Right hindlimb (tissue), 1 donor: ENCODE measurements at places on chromosomes 1 and 21.

- DNase-seq, result no peak
Measured at GRCh38 chr1:8458607-8459006, 140.7 kb downstream of the SLC45A1 start.

DNA sequence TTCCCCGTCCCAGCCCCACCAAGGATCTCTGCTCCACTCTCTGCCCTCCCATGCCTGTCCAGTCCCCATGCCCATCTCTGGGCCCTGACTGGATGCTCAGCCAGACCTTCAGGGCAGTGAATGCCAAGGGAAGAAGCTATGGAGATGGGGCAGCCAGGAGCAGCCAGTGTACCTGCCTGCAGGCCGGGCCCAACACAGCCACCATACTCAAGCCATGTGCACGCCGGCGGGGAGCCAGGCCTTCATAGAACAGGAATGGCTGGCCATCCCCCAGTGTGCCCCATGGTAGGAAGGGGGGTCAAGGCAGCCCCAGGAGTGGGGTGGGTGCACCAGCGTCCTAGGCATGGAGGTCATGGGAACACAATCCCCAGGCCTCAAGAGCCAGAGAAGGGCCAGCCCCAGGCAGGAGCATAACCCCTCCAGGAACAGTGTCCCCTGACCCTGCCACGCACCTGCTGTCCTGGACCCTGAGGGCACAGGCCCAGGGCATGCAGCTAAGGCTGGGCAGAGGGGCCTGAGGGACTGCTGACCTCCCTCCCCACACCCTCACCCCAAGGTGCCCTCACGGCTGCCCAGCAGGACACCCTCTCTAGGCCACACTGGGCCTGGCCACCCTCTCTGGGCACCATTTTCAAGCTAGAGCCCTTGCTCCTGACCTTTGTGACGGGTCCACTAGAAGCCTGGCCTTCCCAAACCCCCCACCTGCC is 20.3 kb upstream of the ARF1 start:
- DNase-seq, result no peak

- DNase-seq, result peak; percentile 16
Measured at GRCh38 chr1:16727190-16728111, 12.9 kb upstream of the RNU1-4 start.

DNA sequence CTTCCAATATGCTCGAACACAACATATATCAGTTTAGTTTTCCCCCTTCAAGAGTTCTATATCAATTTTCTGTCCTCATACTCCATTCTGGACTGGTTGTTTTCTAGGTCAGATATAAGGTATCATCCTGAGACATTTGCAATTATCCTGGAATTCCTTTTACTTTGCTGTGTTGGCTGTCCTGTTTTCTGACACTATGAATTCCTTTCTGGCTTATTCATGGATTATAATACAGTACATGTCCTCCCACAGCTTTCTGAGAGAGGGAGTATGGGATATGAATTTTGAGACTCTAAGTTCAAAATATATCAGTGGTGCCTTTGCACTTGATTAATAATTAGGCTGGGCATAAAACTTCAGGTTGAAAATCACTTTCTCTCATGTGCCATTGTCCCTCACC is 11.9 kb downstream of the PHTF1 start:
- no peak for DNase-seq

GRCh38 chr1:151620286-151620685 is 8.4 kb downstream of the SNX27 start:
- no peak for DNase-seq

GRCh38 chr1:37006132-37006868 is 28.0 kb downstream of the GRIK3 start:
- DNase-seq, result no peak

DNA sequence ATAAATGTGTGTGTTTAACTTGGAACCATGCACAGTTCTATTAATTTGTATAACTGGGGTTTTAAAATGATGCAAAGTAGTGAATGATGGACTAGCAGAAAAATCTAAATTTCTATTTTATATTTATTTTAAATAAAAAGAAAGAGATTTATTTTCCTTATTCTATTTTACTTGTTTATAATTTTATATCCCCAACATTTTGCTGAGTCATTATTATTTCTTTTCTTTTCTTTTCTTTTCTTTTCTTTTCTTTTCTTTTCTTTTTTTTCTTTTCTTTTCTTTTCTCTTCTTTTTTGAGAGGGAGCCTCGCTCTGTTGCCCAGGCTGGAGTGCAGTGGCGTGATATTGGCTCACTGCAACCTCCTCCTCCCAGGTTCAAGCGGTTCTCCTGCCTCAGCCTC is 395.0 kb upstream of the NCAM2 start:
- no peak for DNase-seq

- no peak for DNase-seq
Measured at GRCh38 chr1:168408539-168408865, 127.8 kb downstream of the TBX19 start.

- DNase-seq, result no peak
Measured at GRCh38 chr1:63966016-63966415, 192.2 kb downstream of the ROR1 start.

GRCh38 chr1:204989266-204990058 is 53.5 kb upstream of the CNTN2 start:
- peak; percentile 83 for DNase-seq

DNA sequence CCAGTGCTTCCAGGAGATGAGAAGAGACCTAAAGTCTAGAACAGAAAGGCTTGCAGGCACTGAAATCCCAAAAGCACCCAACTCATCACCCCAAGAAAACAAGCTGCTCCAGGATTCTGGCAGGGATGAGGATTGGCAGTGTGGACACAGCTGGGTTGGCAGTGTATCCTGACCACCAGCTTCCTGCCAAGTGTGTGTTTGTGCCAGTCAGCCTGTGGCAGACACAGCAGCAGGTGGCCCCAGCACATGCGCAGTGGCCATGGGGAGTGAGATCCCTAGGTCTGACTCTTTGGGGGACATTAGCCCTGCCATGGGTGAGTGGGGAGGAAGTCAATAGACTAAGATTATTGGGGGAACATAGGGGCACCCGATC is 8.7 kb upstream of the SNAPIN start:
- peak; percentile 78 for DNase-seq

- peak; percentile 79 for DNase-seq
Measured at GRCh38 chr1:67618285-67619018, 66.5 kb upstream of the GADD45A start.

GRCh38 chr1:16478091-16478490 is 36.0 kb downstream of the RNU1-1 start:
- DNase-seq, result no peak

DNA sequence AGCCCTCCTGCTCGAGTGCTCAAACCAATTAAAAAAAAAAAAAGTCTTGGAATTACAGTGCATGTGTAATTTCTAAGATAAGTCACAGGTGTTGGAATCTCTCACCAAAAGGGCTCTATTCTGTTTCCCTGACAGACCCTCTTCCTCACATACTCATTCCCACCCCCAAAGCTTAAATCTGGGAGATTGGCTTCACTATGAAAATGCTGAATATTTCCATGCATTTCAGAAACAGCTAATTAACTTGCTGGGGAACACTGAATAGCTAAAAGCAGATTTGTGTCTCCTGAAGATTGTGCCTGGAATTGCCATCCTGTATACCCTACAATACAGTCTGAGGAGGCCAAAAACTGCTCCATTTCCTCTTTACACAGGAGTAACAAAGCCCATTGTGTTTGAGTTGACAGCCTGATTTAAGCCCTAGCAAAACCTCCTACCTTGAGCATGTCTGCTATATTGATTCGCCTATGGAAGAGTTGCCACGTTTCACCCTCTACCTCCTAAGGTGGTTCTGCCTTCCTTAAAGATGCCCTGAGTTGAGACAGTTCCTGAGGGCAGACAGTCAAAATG is 1.4 kb upstream of the PIK3R3 start:
- DNase-seq, result no peak

DNA sequence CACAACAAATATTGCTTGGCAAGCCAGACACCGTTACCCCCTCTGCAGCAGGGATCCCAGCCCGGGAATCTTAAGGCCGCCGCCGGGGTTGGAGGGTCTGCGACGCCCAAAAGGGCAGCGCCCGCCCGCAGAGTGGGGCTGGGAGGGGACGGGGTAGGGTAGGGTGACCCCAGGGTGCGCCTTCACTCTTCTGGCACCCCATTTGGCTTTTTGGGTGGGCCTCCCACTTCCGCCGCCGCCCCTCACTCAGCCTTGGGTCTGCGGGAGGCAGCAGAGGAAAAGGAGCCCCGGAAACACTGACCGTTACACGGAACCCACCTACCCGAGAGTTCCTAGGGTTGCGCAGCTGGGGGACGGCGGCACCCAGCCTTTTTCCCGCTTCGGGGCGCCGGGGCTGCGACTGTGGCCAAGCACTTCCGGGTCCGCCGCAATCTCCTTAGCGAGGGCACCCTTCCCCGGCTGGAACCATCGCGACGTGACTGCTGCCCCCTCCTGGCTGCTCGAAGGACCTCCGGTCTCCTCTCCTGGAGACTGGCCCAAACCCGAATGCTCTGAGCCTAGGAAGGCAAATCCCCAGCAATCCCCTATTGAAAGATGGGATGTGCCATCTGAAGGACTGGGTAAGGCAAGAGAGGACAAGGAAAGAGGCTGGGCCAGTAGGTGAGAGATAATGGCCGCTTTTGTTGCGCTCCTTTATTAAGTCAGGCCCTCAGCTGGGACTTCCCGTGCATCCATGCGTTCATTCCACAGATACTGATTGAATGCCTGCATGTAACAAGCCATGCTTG is at the start of gene PIGC:
Gene PIGC, minus strand, starts transcription at position 404 of the 788 bp plus-strand sequence. CDS start 1,447 bp downstream, outside the sequence.
- peak; percentile 92 for DNase-seq

- DNase-seq, result no peak
Measured at GRCh38 chr1:216554934-216555333, 131.7 kb upstream of the USH2A start.

- DNase-seq, result no peak
Measured at GRCh38 chr1:75690547-75690946, 34.0 kb upstream of the ACADM start.

DNA sequence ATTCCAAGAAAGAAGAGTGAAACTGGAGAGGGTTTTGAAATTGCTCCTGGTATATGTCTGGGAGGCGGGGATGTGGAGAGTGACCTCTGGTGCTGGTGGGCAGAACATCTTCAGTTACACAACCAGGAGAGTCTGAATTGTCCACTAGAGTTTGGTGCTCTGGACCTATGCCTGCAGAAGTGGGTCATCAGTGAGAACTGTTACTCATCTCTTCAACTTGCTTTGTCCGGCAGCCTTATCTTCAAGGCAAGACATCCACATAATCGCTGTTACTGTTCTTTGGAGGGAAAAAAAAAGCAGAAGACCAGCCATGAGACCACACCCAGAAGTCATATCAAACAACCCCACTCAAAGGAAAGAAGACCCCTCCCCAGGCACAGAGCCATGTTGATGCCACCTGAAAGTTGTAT is 14.9 kb downstream of the SH2D1B start:
- DNase-seq, result no peak

DNA sequence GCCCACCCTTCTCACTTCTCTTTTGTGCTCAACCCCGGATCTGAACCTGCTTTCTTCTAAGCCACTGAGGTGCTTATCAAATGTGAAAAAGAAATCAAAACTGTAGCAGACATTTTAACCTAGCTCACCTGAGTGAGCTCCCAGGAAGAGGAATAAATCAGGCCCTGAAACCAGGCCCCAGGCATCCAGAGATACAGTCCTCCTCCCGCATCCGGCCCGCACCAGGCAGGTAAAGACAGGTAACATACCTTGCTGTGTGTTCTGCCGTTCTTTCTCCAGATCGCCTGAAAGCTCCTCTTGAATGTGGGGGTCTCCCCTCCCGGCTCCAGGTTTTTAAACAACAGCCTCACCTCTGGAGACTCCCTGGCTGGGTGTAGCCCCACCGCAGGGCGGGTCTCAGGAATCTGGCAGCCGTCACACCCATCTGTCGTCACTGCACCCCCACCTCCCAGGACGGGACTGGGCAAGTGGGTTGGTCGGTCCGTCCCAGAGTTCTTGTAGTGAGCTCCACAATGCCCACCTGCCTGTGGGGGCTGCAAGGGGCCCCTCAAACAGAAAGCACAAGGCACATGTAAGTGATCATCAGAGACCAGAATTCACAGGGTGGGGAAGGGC is at the start of gene LAMB3:
Gene LAMB3, minus strand, starts transcription at position 305 of the 615 bp plus-strand sequence. CDS start 1,481 bp downstream, outside the sequence.
- DNase-seq, result no peak

- no peak for DNase-seq
Measured at GRCh38 chr1:178407655-178408054, 89.1 kb downstream of the CLEC20A start.

GRCh38 chr1:75338616-75339483 is 204.7 kb downstream of the LHX8 start:
- no peak for DNase-seq

DNA sequence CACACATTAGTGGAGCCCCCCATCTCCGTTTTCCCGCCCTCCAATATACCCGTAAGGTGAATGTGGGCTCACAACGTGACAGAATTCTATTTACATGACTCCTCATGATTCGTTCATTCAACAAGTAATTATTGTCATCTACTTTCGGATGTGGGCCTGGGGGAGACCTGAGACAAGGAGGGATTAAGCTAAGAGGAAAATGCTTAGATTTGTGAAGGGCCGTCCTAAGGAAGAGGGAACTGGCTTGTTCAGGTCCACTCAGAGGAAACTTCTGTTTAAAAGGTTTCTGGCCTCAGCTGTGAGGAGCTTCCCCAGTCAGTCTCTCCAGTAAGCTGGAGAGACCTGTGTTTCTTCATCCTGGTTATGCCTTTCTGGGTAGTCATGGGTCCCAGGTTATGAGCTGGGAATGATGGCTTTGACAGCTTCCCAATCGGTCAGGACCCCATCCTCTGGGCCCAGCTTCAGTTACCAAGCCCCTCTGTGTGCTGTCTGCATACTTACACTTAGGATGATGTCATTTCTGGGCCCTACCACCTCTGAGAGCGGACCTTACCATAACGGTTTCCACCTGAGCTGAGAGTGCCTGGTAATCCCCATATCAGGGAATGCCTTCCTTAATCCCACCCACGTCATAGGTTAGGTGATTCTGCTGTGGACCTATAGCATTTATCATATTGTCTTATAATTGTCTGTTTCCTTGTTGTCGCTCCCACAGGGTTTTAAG is 687 bp upstream of the ERI3 start:
- DNase-seq, result no peak

DNA sequence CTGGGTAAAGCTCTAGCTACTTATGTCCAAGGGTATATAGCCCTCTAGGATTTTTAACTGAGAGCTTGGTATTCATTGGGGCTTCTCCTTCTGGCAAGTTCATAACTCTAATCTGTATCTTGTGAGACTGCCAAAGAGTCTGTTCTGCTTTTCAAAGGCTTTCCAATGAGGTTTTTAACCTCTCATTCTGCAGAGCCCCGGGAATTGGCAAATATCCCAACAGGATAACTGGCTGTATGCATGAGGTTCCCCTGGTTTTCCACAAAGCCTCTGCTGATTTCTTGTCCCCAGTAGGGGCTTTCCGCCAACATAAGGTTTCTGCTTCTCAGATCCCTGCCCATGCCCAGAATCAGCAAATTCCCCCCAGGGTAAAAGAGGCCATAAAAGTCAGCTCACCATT is 40.9 kb downstream of the RPL5 start:
- DNase-seq, result no peak

- DNase-seq, result no peak
Measured at GRCh38 chr1:245762396-245762910, 607.7 kb downstream of the KIF26B start.
